Esophagus squamous epithelium (tissue), 5 donors: ENCODE measurements at places on chromosomes 12 and 14. TPM values are rescaled to one million over a fixed set of nuclear protein-coding genes. Genes with fewer than 3 reads are reported as not detected.

DNA sequence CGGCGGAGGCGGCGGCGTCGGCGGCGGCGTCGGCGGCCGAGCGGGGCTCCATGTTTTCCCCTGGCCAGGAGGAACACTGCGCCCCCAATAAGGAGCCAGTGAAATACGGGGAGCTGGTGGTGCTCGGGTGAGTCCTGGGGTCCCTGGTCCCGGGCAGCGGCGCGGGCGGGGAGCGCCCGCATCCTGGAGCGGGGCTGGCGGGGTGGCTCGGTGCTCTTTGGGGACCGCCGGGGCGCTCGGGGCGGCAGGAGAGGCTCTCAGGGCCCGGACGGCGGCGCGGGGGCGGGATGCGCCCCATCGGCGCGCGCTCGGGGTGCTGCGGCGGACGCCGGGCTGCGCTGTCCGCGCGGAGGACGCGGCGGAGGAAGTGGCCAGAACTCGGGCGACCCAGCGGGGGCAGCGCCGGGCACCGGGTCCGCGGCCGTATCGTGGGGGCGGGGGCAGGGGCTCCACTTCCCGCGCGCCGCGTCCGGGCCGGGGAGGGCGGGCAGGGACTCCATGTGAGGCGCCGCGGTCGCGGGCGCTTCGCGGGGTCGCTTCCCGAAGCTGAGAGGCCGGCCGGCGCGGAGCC lies 485 bp downstream of the PELI2 start:
- peak overlapping the region; percentile 71 for H3K4me3 ChIP-seq
- peak overlapping the region; percentile 91 for H3K27ac ChIP-seq
- H3K27me3 ChIP-seq = no peaks in the 10 kb centered on the region
- DNase-seq = no peak

GRCh38 chr12:119710374-119710964 lies 42.5 kb downstream of the PRKAB1 start:
- DNase-seq = no peak
- H3K27me3 ChIP-seq = no peaks in the 10 kb centered on the region
- no peaks in the 10 kb centered on the region for H3K36me3 ChIP-seq

GRCh38 chr12:57459750-57460467 lies at the start of gene GLI1:
GLI1 (plus strand) TSS chr12:57459785; CDS start chr12:57463692, 3,907 bp downstream.
- H3K36me3 ChIP-seq = no peaks in the 10 kb centered on the region
- peaks cover 49% of the 10 kb centered on the region for H3K27me3 ChIP-seq
- H3K27ac ChIP-seq = peak within 1 kb of the TSS; percentile 57
- H3K4me3 ChIP-seq = peak within 1 kb of the TSS; percentile 39
- H3K4me1 ChIP-seq = peaks cover 25% of the 10 kb centered on the region
- no peak for DNase-seq

DNA sequence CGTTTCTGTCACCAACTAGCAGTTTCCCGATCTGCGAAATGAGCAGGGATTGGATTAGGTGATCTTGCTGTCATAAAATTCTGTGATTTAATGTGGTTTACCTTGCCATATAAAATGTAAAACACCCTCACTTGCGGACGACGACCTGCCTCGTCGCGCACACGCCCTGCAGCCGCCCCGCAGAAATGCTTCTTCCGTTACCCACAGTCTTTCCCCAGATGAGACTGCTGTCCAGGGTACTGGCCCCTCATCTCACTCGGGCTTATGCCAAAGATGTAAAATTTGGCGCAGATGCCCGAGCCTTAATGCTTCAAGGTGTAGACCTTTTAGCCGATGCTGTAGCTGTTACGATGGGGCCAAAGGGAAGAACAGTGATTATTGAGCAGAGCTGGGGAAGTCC lies 17.7 kb upstream of the FOXJ2 start:
- no peaks in the 10 kb centered on the region for H3K36me3 ChIP-seq
- peaks cover 17% of the 10 kb centered on the region for H3K27me3 ChIP-seq

GRCh38 chr12:100138803-100139098 lies 3.9 kb downstream of the BLTP3B start:
- no peak overlapping the region for H3K4me3 ChIP-seq
- no peaks in the 10 kb centered on the region for H3K27me3 ChIP-seq
- H3K36me3 ChIP-seq = no peaks in the 10 kb centered on the region
- no peak for DNase-seq

DNA sequence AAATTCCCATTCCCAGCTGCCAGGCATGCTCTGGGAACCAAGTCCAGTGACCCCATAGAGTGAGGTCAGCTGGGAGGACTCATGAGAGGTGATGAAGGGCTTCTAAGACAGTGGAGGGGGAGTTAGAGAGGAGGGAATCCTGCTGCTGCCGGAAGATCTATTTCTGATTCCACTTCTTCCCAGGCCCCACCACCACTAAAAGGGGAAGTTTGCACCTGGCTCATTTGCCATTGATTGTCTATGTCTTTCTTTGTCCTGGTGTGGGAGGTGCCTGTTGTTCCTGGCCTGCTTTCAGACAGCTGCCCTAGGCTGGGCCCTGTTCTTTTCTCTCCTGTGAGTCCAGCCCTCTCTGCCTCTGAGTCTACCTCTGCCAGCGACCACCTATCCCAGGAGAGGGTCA lies 3.0 kb upstream of the KRT6A start:
- H3K36me3 ChIP-seq = no peaks in the 10 kb centered on the region
- H3K4me1 ChIP-seq = peaks cover 30% of the 10 kb centered on the region
- H3K27ac ChIP-seq = peak overlapping the region; percentile 38
- no peaks in the 10 kb centered on the region for H3K27me3 ChIP-seq

DNA sequence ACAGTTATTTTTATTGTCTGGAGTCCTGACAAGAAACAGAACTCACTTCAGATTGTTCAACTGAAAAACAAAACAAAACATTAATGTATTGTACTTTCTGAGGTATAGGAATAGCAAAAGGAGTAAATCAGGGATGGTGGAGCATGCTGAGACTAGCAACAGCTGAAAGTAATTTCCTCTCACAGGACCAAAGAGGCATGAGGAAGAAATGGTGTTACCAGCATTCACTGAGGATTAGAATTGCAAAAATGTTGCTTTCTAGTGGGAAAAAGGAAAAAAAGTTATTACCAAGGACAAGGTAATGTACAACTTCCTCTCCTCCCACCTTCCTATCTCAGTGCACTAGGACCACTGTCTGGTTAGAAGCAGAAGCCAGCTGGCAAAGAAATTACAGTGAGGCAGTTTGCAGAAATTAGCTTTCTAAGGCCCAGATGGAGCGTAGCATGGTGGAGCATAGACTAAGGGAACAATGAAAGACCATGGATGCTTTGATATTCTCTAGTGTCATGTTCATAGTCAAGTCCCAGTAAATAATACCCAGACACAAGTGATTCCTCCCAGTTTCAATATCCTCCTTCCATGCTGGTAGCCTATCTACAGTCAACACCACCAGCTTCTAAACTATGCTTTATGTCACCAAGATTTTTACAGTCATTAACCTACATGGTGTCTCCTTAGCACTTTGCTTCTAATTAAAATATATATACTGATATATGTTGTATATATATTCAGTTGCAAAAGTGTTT lies 133.7 kb upstream of the DCN start:
- no peaks in the 10 kb centered on the region for H3K4me1 ChIP-seq
- H3K36me3 ChIP-seq = no peaks in the 10 kb centered on the region
- no peak overlapping the region for H3K27ac ChIP-seq
- no peak overlapping the region for H3K4me3 ChIP-seq

DNA sequence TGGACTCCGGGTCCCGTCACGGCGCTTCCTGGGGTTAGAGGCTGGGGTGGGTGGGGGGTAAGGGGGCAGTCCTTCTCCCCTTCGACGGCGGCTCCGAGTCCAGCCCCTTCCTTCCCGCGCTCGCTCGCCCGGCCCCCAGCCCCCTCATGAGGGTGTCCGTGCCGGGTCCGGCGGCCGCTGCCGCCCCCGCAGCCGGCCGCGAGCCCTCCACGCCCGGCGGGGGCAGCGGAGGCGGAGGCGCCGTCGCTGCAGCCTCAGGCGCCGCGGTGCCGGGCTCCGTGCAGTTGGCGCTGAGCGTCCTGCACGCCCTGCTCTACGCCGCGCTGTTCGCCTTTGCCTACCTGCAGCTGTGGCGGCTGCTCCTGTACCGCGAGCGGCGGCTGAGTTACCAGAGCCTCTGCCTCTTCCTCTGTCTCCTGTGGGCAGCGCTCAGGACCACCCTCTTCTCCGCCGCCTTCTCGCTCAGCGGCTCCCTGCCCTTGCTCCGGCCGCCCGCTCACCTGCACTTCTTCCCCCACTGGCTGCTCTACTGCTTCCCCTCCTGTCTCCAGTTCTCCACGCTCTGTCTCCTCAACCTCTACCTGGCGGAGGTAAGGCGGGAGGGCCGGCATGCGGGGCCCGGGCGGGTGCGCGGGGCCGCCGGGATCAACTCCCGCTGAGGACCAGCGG lies 500 bp downstream of the GPR137C start:
- DNase-seq = no peak
- no peaks in the 10 kb centered on the region for H3K36me3 ChIP-seq
- no peaks in the 10 kb centered on the region for H3K27me3 ChIP-seq
- H3K27ac ChIP-seq = peak overlapping the region; percentile 94
- peak overlapping the region; percentile 98 for H3K4me3 ChIP-seq

Gene TCL1A
- not detected for total RNA-seq

Gene TSPAN8
- 2.2 TPM for total RNA-seq

Gene GUCY2C
- total RNA-seq = not detected

Gene KCNC2
- not detected for total RNA-seq

Gene FOXN4
- total RNA-seq = not detected

Gene CD163
- 124 TPM for total RNA-seq

Gene PLEKHG7
- total RNA-seq = not detected
